ENCODE measurements at places on chromosomes 2 and 18.
A peak's percentile ranks its signal among the peaks of the same experiment; 100 is the strongest.

- H3K27ac ChIP-seq = peak overlapping the region; percentile 33
- H3K4me1 ChIP-seq = peaks cover 8% of the 10 kb centered on the region
- DNase-seq = no peak
Observed at GRCh38 chr18:78980279-78980771, 707 bp downstream of the SALL3 start.

DNA sequence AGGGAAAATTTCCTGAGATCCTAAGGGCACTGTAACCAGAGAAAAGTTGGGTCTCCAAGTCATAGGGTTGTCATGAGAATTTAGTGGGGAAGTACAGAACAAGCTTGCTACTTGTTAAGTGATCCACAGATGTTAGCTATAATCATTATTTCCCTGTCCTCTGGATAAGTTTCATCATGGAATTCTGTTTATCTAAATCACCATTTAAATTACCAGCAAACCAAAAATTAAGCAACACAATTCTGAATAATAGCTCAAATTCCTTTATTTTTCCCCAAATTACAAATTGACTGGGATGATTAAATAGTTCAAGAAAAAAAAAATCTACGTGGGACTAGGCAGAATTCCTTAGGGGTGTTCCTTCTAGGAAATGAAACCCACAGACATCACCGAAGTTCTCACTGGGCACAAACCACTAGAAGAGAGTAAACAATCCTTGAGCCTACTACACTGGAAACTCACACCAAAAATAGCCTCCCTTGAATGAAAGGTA, 159.5 kb downstream of the COL6A3 start:
- no peak overlapping the region for H3K27ac ChIP-seq
- no peaks in the 10 kb centered on the region for H3K36me3 ChIP-seq
- H3K4me1 ChIP-seq = no peaks in the 10 kb centered on the region
- no peak for DNase-seq
- no peaks in the 10 kb centered on the region for H3K27me3 ChIP-seq
- no peak overlapping the region for H3K4me3 ChIP-seq

- no peak overlapping the region for H3K27ac ChIP-seq
- H3K4me1 ChIP-seq = no peaks in the 10 kb centered on the region
- no peak for DNase-seq
- no peak overlapping the region for H3K4me3 ChIP-seq
Observed at GRCh38 chr18:3089579-3089978, 76.6 kb upstream of the LPIN2 start.

DNA sequence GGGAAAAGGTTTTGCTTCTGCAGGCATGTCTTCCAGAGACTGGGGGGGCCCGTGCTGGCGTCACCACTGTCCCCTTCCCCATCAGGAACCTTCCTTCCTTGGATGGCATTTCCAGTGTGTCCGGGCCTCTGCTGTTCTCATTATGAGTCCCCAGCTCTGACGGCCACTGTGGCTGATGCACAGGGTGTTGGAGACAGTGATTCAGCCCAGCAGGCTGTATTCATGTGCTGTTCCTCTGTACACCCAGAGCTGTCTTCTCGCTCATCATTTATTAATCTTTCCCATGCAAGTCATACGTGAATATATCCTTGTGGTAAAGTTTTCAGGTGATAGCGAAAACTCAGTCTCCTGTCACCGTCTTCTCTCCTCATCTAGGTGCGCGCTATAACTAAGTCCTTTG, 57.7 kb downstream of the ASAP2 start:
- H3K27ac ChIP-seq = no peak overlapping the region
- H3K27me3 ChIP-seq = no peaks in the 10 kb centered on the region
- H3K36me3 ChIP-seq = peaks cover 4% of the 10 kb centered on the region
- no peak overlapping the region for H3K4me3 ChIP-seq

DNA sequence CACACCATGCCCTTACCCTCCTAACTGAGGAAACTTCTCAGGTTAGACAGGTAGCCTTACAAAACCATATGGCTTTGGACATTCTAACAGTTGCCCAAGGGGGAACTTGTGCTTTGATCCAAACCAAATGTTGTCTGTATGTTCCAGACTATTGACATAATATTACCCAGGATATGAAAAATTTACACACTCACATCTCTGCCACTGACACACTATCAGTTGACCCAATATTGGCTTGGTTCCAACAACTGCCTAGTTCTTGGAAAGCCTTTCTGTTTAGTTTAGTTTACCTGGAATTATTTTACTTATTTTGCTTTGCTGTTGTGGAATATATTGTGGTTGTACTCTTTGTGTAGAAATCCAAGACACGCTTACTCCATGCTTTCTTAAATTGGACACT, 178.4 kb downstream of the RNF152 start:
- no peak overlapping the region for H3K4me3 ChIP-seq
- H3K27me3 ChIP-seq = no peaks in the 10 kb centered on the region
- H3K36me3 ChIP-seq = no peaks in the 10 kb centered on the region

DNA sequence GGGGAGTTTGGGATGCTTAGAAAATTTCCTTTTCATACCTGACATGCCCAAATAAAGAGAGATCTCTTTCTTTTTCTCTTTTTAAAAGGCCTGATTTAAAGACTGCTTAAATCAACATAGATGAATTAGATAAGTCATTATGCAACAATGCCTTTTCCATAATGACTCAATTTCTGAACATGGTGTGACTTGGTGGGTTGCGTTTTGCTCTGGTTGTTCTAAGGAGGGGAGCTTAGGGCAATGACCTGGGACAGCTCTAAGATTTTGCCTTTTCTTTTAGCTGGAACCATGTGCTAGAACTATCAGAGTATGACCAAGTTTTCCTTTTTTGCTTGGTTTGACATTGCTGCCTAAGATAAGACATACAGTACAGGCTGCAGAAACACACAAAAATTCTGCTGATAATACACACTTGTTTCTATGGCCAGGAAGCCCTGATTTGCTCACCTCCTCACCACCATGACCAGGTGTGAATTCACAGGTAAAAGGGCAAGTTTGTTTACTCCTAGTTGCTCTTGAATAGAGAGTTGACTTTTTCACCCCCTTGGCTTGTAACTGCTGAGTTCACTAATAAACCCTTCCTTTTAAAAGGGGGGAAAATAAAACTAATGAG, 58.1 kb upstream of the IL1RL1 start:
- peaks cover 9% of the 10 kb centered on the region for H3K4me1 ChIP-seq
- H3K4me3 ChIP-seq = no peak overlapping the region
- H3K27me3 ChIP-seq = peaks cover 6% of the 10 kb centered on the region
- H3K27ac ChIP-seq = no peak overlapping the region

Measured in spinal cord (tissue), 10 donors.